ENCODE measurements at places on chromosomes 3 and 15.

GRCh38 chr15:64599226-64599625 lies 138.8 kb downstream of the ZNF609 start:
- no peak for DNase-seq

- no peak for DNase-seq
Measured at GRCh38 chr15:90063770-90064247, 38.5 kb downstream of the IDH2 start.

- DNase-seq = no peak
Measured at GRCh38 chr15:68606375-68606774, 27.6 kb downstream of the CORO2B start.

- DNase-seq = no peak
Measured at GRCh38 chr15:66655997-66656396, 46.0 kb upstream of the SMAD6 start.

GRCh38 chr3:79618883-79619282 lies 148.9 kb downstream of the ROBO1 start:
- no peak for DNase-seq

- DNase-seq = no peak
Measured at GRCh38 chr3:177050501-177051237, 146.6 kb downstream of the TBL1XR1 start.

- DNase-seq = no peak
Measured at GRCh38 chr15:73034221-73034620, 18.0 kb upstream of the NEO1 start.

All from stimulated activated CD4-positive, alpha-beta T cell treated with anti-CD3 and anti-CD28 coated beads, Interleukin-12 subunit alpha, Interleukin-12 subunit beta, amount 100 ng/mL, for 24 hours (primary cell).